Naive thymus-derived CD8-positive, alpha-beta T cell (primary cell): ENCODE measurements at places on chromosomes 5 and 9. TPM values are rescaled to one million over a fixed set of nuclear protein-coding genes. Genes with fewer than 3 reads are reported as not detected.

Gene TUSC1
- not detected for total RNA-seq

Gene LIFR
- total RNA-seq: not detected

Gene APBA1
- 0.49 TPM for total RNA-seq

Gene CNTNAP3B
- not detected for total RNA-seq

Gene OSTF1
- 53.4 TPM for total RNA-seq

Gene PCDHA1
- total RNA-seq: not detected

Gene DPYSL3
- total RNA-seq: not detected

Gene CCNI2
- total RNA-seq: 10.0 TPM

Gene DCTN3
- total RNA-seq: 69.6 TPM

Gene HMMR
- 0.42 TPM for total RNA-seq

Gene FGF18
- total RNA-seq: 0.42 TPM

Gene DMGDH
- total RNA-seq: not detected

Gene ANKRD31
- total RNA-seq: 2.7 TPM

Gene PCDHGA3
- not detected for total RNA-seq

Gene SPINK13
- not detected for total RNA-seq

Gene DIAPH1
- 171 TPM for total RNA-seq

Gene BTF3
- 751 TPM for total RNA-seq

Gene PCDHGB1
- total RNA-seq: 0.19 TPM

Gene SPATA31D3
- not detected for total RNA-seq

Gene CTSV
- total RNA-seq: not detected

Gene CLIC3
- 13.5 TPM for total RNA-seq

Gene SPINK4
- total RNA-seq: not detected

Gene MARCOL
- not detected for total RNA-seq
